Activated CD4-positive, CD25-positive, alpha-beta regulatory T cell (primary cell): ENCODE measurements at places on chromosomes 11 and 22.
A peak's percentile ranks its signal among the peaks of the same experiment; 100 is the strongest.

GRCh38 chr11:94513091-94513490 is 830 bp downstream of the C11orf97 start:
- DNase-seq, result no peak

GRCh38 chr22:38282397-38282796 is 9.6 kb upstream of the TMEM184B start:
- no peak for DNase-seq

DNA sequence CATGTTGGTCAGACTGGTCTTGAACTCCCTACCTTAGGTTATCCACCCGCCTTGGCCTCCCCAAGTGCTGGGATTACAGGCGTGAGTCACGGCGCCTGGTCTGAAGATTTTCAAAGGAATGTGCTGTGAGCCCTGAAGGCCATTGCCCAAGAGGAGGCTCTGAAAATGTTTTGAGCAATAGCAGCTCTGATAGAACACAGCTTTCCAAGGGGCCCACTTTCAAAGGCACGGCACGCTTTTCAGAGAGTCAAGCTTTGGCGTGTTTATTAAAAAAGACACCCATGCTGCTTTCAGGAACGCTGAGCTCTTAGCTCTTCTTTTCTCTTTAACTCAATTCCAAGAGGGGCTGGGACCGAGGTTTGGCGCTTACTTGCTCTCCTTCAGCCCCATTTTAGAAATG is 73.8 kb upstream of the CDON start:
- DNase-seq, result no peak

DNA sequence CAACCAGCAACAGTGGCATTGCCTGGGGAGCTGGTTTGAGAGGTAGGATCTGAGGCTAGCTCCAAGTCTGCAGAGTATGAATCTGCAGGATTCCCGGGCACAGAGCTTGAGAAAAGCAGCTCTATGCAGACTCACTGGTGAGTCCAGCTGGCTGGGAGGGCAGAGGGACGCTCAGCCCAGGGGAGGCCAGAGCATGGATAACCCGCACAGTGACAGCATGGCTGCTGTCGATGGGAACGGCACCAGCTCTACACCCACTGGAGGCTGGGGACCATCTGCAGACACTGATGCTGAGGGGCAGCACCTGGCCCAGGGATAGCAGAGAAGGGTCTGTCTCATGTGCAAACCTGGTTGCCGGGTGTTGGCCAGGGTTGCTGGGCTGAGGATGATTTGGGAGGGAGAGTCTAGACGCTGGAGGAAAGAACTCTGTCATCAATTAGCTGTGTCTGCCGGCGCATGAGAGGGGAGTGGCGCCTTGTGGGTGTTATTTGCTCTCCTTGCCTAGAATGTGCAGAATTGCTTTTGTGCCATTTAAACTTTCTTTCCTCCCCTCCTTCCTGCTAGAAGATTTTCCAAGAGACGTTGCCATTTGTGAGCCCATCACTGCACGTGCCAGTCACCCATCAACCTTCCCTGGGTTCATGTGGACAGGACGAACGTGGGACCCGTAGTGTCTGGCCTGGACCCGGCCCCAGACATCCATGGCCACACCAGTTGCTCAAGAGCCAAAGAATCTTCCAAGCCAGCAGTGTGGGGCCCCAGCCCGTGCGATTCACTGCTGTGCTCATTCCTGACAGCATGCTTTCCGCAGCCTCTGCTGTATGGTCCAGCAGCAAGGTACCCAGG is 19.1 kb upstream of the LINC01488 start:
- DNase-seq, result no peak

- no peak for DNase-seq
These were observed 1381.5 kb upstream of the TENM4 start for GRCh38 chr11:80822308-80822707.

GRCh38 chr11:73972187-73972586 is 10.5 kb downstream of the UCP2 start:
- no peak for DNase-seq

GRCh38 chr22:30718938-30719337 is 24.3 kb downstream of the OSBP2 start:
- no peak for DNase-seq

DNA sequence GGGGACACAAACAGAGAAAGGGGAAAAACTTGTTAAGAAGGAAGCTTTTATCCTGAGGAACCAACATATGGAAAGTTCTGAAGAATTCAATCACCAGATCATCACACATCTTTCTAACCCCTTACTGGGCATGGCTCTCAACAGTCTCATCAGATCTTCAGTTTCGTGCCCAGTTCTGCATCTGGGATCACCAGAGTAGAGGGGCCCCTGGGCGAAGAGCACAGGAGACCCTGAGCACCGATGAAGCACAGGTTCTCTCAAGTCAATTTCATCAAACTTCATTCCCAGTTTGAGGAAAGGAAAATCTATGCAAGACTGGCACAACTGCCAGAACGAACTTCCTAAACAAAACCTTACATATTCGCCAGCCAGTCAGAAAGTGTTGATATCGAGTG is 8.5 kb upstream of the PYGM start:
- DNase-seq, result no peak

GRCh38 chr11:129933262-129933661 is 37.9 kb upstream of the NFRKB start:
- no peak for DNase-seq

- no peak for DNase-seq
These were observed 55.3 kb downstream of the CACNA1I start for GRCh38 chr22:39625569-39626537.

DNA sequence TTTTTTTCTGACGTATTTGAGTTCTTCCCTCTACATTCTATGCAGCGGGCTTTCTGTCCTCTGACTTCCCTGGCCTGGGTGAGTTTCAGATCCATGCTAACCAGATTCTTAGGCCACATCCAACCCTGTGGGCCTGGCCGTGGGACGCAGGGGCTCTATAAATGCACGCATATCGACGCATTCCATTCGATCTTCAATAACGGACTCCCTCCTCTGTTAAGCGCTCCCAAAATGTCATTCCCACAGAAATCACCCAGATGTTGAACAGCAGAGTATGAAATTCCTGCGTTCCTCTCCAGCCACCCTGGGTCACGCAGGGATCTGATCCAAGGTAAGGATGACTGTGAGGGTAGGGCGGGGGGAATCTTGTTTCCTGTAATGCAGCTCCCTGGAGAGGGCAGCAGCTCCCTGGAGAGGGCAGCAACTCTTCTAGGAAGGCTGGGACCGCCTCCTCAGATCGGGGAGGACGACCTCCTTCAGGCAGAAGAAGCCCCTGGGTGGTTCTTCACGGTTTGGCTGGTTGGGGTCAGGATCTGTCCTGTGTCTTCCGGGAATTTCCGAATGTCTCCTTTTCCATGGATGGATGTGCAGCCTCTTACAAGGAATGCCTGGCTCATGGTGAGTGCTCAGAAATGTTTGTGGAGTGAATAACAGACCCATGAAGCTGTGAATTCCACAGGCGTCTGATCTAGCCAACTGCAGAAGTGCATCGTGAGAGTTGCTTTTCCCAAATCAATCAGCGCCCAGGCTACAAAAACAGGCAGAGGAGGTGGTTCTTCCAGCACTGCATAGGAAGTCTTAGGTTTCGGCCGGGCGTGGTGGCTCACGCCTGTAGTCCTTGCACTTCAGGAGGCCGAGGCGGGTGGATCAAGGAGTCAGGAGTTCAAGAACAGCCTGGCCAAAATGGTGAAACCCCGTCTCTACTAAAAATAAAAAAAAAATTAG is 12.2 kb downstream of the MRGPRD start:
- no peak for DNase-seq

- no peak for DNase-seq
These were observed 40.3 kb downstream of the PARVG start for GRCh38 chr22:44220727-44221680.

DNA sequence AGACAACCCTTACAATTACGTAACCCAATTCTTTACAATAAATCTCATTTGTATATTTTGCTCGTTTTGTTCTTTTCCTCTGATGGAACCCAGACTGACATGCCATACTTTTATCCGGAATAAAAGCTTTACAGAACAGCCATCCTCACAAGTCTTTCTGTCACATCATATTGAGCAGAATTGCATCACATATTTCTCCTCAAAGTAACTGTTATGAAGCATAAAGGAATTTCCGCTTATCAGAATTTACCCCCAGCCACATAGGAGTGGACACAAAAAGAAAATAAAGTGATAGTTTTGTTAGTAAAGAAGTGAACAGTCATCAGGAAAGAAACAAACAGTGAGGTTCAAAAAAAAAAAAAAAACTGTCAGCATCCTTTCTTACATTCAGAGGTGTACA is 539.5 kb upstream of the LUZP2 start:
- no peak for DNase-seq

DNA sequence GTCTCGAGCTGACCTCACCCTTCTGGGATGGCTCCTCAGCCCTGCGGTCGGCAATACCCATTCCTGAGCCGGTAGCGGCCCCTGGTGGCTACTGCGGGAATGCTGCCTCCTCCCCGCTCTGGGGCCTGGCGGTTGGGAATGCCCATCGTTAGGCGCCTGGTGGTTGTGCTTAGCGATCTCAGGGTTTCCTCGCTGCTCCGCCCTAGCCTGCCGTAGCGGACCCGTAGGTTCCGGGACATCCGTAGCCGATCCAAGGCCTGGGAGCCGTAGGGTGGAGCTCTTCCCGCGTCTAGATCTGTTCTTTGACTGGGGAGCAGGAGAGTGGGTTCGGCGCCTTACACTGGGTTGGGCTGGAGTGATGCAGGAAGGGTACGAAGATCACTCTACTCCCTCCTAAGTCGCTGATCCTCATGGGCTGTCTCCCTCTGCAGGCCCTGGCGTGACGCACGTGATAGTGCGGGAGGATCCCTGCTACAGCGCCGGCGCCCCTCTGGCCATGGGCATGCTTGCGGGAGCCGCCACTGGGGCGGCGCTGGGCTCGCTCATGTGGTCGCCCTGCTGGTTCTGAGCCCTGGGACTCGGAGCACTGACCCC is 14.8 kb downstream of the PLEKHB1 start:
- peak; percentile 68 for DNase-seq

DNA sequence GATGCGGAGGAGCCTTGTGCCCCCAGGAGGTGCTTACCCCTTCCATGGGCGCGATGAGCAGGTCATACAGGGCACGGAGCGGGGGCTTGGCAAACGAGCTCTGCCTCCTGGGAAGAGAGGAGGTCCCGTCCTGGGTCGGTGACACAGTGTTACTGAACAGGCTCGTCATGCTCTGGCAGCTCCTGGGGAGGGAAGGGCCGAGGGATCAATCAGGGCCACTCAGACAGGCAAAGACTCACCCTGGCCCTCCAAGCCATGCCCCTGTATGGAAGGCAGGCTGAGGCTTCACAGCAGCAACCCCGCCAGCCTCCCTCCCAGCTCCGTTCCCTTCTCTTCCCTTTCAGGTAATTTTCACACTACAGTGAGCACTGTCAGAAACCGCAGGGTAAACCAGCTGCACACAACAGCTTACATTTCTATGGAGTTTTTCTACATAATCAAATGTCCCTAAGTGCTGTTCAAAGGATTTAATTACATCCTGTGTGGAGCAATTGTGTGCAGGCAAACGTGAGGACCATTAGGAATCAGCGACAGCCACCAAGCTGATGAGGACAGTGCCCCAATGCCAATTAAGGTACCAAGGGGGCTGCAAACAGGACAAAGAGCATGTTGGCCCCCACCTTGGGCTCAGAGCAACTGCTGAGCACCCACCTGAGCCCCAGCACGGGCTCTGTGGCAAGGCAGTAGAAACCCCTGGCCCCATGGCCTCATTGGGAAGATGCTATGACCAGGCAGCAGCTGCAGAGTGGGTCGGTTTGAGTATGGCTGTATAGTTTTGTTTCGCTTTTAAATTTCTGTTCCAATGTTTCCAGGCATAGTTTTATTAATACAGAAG is 95.4 kb upstream of the PITPNB start:
- DNase-seq, result no peak

GRCh38 chr11:119520966-119521365 is 98.0 kb upstream of the THY1 start:
- DNase-seq, result no peak

DNA sequence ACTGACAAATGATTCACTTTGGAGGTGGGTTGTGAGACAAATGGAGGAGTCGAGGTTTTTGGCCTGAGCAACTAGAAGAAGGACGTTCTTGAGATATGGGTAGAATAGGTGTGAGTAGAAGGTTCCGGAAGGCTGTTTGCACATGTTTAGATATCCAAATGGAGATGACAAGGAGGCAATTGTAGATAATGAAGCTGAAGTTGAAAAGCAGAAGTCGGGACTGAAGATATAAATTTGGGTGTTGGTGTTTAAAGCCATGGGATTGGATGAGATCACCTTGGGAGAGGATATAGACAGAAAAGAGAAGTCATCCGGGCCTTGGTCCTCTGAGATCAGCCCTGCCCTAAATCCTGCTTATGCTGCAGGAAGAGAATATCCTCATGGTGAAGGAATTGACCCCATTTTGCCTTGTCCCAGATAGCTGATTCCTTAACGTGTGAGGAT is 75.5 kb upstream of the CD44 start:
- no peak for DNase-seq

DNA sequence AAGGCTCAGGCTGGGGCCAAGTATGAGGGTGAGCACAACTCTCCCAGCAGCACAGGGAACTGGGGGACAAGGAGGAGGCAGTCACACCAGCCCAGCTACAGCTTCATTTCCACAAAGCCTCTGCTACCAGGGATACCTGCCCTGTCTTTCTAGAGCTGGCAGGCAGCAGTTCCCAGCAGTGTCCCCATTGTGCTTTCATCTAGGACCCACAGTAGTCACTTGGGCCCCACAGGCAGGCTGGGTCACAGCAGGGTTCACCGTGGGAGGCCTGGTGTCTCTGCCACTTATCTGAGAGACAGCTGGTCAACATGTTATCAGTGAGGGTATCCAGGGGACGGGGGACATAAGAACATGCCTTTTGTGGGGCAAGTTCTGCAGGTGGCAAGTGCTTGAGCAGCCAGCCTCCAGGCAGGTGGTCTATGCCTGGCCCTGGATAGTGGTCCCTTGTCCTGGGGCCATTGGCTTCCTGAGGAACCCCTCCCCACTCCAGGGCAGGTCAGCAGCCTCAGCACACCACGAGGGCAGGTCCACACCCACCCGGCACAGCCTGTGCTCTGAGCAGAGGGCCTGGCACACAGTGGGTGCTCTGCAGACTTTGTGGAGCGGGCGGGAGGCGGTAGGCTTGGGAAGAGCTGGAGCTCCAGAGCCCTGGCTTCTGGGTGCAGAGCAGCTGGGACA is 29.9 kb downstream of the GNAZ start:
- DNase-seq, result no peak

DNA sequence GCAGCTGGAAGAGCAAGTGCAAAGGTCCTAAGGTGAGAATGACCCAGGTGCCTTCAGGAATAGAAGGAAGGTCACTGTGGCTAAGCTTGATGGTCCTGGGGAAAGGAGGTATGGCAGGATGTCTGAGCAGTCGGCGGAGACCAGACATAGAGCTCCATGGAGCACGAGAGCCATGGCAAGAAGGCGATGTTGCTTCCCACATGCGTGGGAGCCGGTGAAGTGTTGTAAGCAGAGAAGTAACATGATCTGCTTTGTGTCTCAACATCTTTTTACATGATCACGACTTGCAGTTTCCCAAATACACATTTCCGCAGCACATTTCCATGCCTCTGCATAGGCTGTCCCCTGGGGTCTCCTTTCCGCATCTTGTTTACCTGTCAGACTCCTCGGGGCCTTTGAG is 231.9 kb downstream of the KIRREL3 start:
- no peak for DNase-seq

DNA sequence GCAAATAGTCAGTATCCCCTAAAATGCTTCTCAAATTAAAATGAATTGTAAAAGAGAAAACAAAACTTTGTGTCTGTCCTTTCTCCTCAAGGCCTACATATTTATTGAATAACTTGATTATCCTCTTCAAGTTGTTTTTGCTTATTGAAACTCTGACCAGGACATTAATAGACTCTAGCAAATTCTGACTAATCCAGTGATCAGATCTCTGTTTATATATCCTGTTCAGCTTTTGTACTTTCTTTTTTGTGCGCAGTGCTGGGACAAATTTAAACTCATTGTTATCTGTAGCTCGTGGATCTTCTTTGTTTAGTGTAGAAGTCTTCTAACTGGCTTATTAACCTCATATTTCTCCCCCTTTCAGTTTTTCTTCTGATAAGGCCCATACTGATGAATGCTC is 139.9 kb upstream of the SORL1-AS1 start:
- no peak for DNase-seq
